Stimulated activated CD8-positive, alpha-beta memory T cell treated with anti-CD3 and anti-CD28 coated beads, Interleukin-7, amount 100 ng/mL, for 1 hour (primary cell): ENCODE measurements at places on chromosomes 4 and X.

DNA sequence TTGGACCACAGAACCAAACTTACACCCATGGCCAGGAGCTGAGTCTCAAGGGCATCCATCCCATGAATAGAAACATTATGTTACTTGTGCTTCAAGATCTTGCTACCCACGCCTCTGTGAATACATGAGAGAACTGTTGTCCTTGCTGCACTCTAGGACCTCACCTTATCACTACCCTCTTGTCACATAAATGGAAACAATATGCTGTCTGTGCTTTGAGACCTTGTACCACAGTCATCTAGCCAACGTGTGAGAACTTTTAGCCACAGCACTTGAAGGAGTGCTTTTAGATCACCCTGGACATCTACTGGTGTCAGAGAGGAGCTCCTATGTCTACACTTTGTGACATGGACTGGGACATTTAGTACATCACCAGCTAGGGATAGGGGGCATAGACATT, 30.7 kb upstream of the HUWE1 start:
- DNase-seq, result no peak

DNA sequence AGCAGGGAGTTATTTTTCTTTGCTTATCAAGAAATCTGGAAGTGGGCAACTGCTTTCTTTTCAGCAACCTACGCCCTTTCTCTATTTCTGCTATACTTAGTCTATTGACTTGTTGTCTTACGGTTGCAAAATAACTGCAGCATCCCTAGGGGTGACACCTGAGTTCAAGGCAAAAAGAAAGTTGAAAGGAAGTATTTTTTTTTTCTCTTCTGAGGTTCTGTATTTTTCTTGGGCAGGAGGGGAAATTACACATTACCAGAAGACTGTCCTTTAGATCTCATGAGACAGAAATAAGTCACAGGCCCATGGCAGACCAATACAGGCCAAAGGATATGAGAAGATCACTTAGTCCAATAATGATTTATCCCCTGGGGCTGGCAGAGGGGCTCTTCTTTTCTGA, 204.7 kb upstream of the CASK start:
- no peak for DNase-seq

GRCh38 chr4:107153228-107153627, 117.1 kb upstream of the DKK2 start:
- DNase-seq, result no peak

GRCh38 chr4:53015681-53016080, 153.6 kb downstream of the RASL11B start:
- DNase-seq, result no peak

- no peak for DNase-seq
Measured at GRCh38 chrX:16096141-16096540, 27.2 kb upstream of the GRPR start.

DNA sequence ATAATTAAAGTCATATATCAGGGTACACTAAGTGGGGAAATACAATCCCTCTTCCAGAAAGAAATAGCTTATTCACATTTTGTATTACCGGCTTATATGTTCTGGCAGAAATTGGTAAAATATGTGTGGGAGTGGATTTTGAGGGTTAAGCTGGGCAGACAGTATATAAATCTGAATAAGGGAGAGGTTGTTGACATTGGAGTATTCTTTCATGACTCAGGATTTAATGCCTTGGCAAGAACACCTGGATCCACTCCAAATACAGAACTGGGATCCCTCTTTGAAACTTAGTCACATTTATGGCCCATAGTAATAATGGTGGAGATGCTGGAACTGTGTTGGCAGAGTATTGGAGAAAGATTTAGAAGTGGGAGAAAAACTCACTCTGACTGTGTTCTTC, 54.3 kb upstream of the TET2 start:
- no peak for DNase-seq
